ENCODE measurements at places on chromosomes 4 and X. TPM values are rescaled to one million over a fixed set of nuclear protein-coding genes. Genes with fewer than 3 reads are reported as not detected.

The REPS2 gene
- 4.3 TPM for total RNA-seq

The KLHL4 gene
- total RNA-seq = 40.8 TPM

The WDFY3 gene
- total RNA-seq = 103 TPM

The SMIM20 gene
- 42.9 TPM for total RNA-seq

The NOP14 gene
- total RNA-seq = 23.0 TPM

The SEC31A gene
- 156 TPM for total RNA-seq

- no peak for DNase-seq
These were observed 27.5 kb downstream of the RUFY3 start for GRCh38 chr4:70749313-70749712.

DNA sequence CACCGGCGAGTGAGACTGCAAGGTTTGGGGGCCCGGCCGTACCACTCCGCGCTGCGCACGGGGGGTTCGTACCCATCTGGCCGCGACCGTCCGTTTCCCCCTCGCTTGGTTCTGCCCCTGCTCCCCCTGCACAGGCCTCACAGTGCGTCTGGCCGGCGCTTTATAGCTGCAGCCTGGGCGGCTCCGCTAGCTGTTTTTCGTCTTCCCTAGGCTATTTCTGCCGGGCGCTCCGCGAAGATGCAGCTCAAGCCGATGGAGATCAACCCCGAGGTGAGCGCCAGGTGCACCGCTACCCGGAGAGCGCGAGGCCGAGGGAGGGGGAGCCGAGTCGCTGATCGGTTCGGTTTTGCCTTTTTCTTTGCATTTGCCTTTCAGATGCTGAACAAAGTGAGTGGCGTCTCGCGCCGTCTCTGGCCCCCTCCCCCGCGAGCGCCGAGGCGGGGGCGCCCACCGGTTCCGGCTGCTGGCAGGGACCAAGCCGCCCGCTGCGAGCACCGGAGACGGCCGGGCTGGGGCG is at the start of gene UCHL1:
Gene UCHL1, plus strand, starts transcription at position 189 of the 517 bp plus-strand sequence. Its CDS starts 49 bp downstream, at position 238.
- peak; percentile 98 for DNase-seq

- DNase-seq = no peak
These were observed 356.7 kb downstream of the GALNTL6 start for GRCh38 chr4:172169871-172170270.

DNA sequence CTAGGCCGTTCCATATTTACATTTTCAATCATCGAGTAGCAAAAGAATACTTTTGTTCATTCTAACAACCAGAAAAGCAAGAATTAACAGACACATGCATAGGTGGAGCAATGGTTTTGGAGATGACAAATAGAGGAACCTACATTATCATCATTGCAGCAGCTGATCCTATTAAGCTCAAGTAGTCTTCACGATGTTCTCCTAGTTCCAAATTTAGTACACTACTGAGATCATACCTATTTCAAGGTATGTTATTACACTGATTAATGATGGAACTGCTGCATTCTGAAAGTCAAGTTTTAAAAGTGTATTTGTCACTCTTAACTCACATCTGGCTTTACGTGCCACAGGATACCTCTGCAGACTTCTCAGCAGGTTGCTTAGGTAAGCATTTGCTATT is 87.4 kb downstream of the ADGRA3 start:
- no peak for DNase-seq

GRCh38 chr4:89528526-89529133 is 221.0 kb upstream of the GPRIN3 start:
- DNase-seq = no peak

- DNase-seq = peak; percentile 90
These were observed 144.6 kb upstream of the NOCT start for GRCh38 chr4:138870737-138871554.

DNA sequence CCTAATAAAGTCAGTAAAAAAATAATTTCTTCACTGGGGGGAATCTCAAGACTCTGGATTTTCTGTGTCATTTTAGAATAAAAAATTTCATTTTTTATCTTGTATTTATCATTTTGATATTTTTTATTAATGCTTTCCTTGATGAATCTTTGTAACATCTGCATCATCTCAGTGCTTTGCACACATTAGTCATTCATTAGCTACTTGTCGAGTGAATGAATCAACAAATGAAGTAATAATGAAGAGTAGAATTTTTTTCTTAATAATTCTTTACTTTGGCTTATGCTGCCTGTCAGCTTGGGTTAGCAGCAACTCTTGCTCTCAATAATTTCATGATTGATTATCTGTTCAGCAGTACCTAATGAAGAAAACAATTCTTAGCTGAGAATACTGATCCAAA is 530.8 kb downstream of the GRXCR1 start:
- DNase-seq = no peak

DNA sequence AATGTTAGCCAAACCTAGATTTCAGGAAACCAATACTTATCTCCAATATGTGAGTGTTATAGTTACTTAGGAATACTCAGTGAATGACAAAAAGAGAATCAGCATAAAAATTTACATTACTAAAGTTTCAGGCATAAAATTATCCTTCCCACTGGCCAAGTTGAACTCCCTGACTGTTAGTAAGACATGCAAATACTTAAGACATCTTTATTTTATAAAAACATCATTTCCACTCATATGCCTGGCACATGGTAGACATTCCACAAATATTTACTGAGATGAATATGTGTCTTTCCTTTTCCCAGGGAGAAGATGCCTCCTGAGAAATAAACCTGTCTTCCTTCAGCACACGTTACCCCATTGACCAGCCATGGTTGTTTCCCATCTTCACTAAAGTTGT is 7.3 kb downstream of the VEGFD start:
- no peak for DNase-seq

- DNase-seq = no peak
These were observed 51.9 kb downstream of the TEX13A start for GRCh38 chrX:105168577-105168976.

GRCh38 chr4:152892974-152893373 is 43.1 kb upstream of the FHDC1 start:
- no peak for DNase-seq

DNA sequence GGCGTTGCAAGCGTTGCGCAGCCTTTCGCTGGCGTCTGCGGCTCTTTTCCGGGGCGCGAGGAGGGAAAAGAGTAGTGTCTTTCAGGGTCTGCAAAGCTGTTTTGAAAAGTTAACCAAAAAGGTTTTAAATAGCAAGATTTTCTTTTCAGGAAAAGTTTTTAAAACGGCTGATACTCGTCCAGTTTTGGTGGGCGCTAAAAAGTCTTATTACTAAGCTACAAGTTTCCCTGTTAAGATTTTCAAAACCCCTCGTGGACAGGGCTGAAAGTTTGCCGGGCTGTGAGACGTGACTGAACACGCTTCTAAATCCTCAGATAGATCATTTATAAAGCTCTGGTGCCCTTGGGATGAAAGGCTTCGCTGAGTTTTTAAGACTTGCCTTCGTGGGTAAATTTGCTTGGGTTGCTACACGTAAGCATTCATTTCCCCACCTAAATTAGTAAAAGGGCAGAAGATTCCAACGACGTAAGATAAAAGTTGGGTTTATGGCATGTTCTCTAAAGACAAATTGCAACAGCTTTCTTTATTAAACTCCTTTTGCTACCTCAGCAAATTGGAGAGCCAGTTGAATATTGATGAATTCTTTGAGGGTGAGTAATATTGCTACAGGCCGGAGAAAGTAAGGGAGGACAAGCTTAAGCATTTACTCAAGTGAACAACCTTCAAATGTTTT is 91.5 kb downstream of the HPRT1 start:
- no peak for DNase-seq
